ENCODE measurements at places on chromosomes 12 and 14.
A peak's percentile ranks its signal among the peaks of the same experiment; 100 is the strongest.

- DNase-seq = no peak
Measured at GRCh38 chr12:106681210-106681609, 93.3 kb upstream of the RIC8B start.

DNA sequence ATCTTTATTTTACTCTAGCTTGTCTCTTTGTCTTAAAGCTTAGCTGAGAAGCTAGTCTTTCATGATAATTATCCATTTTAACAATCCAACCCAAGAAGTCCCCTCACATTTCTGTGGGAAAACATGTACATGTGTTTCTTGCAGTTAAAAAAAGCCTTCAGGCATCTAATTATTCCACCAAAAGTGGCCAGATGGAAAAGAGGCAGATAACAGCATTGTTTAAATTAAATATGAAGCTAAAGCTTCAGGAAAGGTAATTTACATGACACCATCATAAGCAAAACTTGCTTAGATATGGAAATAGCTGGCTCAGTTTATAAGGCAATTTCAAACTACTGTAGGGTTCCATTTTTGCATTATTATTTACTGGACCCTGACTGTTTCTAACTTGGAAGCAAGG lies 175.4 kb downstream of the UNC79 start:
- no peak for DNase-seq

DNA sequence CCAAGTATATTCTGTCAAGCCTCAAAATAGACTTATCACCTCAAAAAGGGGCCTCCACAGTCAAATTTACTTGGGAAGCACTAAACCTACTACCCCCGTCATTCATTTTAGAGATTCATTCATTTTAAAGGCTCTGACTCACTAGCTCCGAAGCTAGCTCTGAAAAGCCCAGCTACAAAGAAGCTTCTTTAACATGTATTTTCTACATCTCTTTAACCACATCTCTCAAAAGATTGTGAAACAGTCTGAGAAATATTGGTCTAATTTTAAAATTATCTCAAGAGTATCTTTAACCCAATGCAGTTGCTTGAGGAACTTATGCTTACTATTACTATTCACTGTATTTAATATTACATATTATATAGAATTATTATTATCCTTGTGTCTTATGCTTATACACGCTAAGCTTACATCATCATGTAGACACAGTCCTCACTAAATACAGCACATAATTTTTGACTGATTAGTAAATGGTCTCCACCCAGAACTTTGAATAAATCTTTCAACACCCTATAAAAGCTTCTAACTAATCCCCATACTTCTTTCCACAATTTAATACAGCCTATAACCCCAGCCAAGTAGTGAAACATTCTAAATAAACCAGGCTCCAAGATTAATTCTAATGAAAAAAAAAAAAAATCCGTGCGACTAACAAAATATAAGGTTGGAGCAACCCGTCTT lies 7.8 kb downstream of the NT5DC3 start:
- DNase-seq = no peak

- DNase-seq = no peak
Measured at GRCh38 chr12:79375050-79375449, 315.7 kb downstream of the PAWR start.

GRCh38 chr12:3405821-3406220 lies 85.2 kb upstream of the PRMT8 start:
- no peak for DNase-seq

- DNase-seq = no peak
Measured at GRCh38 chr12:115774148-115774895, 503.2 kb downstream of the MED13L start.

DNA sequence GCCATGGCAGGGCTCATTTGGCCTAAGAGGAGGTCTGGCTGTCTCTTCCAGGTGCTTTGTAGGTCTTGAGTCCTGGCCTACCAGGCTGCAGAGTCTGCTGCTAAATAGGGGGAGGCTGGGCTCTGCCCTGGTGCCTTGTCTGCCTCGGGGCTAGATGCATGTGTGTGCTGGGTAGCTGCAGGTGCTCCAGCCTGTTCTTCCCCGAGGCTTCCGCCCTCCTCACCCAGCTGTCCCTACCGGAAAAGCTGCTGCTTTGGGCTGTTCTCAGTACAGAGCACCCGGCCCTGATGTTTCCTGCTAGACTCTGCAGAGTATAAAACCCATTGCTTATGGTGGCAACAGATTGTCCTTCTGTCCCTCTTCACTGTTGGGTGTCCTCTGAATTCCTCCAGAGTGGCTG lies 37.7 kb downstream of the RAB35 start:
- DNase-seq = no peak

GRCh38 chr12:32205731-32206130 lies 99.1 kb downstream of the BICD1 start:
- DNase-seq = no peak

- DNase-seq = peak; percentile 34
Measured at GRCh38 chr14:68088451-68088854, 268.9 kb downstream of the RAD51B start.

GRCh38 chr12:125889742-125890141 lies 824.5 kb downstream of the AACS start:
- no peak for DNase-seq

DNA sequence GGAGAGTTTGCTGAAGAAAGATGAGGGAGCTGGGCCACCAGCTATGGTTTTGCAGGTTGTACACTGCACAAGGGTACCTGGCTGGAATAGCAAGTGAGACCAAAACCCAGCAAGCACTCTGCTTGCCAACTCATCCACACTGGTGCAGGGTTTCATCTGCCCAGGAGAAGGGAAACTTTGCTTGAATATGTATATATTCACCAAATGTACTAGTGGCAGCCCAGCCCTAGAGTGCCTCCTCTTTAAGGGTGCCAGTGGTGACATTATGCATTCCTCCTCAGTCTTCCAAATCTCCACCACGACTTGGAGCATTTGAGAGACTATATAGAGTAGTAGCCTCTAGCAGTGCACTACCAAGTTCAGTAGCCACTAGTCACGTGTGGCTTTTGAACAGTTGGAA lies 136.8 kb downstream of the LLPH start:
- DNase-seq = no peak

- no peak for DNase-seq
Measured at GRCh38 chr12:116881325-116881876, at the start of gene HRK. Gene HRK, minus strand, starts transcription at chr12:116881441. Its CDS starts 134 bp downstream, at chr12:116881307.

DNA sequence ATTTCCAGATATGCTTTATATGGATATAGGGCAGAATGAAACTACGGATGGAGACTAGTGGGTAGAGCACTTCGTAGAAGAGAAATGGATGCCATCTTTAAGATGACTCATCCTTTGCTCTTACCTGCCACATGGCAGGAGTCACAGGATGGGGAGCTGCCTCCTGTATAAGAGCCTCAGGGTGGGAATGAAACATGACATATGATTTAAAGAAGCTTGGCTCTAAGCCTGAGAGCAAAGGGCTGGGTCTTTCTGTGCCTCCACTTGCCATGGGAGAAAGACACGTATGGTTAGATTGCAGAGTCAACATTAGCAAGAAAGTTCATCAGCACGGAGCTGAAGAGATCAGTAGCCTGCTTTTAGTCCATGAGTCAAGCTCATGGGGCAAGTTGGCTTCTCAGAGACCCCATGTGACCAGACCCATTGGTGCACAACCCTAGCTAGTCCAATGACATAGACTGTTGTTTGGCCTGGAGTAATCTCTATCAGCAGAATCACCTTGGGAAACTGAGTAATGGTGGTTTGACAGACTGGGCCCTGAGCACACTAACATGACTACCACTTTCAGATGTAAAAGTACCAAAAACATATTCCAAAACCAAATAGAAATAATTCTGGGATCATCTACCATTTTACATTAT lies 38.1 kb upstream of the IL22 start:
- no peak for DNase-seq

DNA sequence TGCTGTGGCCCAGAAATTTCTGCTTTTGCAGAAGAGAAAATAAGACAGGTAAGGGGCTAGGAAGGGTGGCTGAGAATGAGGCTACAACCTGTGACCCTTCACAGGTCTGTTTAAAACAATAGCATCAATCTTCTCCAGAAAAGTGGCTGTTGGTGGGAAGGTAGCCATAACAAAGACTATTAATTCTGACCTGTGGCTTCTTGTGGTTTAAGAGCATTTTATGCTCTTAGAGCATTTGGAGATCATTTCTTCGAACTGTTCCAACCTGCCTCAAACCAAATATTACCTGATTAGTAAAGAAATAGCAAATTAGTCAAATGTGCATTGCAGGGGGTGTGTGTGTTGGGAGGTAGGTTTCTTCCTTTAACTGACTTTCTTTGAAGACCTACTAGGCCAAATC lies 15.2 kb upstream of the TCP11L2 start:
- DNase-seq = no peak

GRCh38 chr12:53489242-53489864 lies 9.9 kb downstream of the MAP3K12 start:
- DNase-seq = no peak

DNA sequence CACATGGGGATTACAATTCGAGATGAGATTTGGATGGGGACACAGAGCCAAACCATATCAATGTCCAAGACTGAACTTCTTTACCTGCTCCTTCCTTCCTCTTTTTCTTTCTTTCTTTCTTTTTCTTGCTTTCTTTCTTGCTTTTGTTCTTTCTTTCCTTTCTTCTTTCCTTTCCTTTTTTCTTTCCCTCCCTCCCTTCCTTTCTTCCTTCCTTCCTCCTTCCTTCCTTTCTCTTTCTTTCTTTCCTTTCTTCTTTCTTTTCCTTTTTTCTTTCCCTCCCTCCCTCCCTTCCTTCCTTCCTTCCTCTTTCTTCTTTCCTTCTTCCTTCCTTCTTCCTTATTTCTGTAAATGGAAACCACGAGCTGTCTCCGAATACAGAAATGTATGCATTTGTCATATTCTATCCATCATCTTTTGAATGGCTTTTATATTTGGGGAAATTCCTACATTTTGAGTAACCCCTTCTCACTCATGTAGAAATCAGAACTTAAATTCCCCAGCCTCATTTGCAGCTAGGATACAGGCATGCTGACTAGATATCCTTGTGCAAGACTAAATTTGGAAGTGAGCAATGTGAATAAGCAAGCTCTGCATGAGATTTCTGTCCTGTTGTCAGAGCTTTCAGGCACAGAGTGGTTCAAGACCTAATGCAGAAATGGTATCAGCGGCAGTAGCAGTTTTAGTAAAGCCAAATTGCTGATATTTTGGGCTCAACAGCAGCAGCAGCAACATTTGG lies 11.5 kb downstream of the GPR33 start:
- DNase-seq = peak; percentile 4

DNA sequence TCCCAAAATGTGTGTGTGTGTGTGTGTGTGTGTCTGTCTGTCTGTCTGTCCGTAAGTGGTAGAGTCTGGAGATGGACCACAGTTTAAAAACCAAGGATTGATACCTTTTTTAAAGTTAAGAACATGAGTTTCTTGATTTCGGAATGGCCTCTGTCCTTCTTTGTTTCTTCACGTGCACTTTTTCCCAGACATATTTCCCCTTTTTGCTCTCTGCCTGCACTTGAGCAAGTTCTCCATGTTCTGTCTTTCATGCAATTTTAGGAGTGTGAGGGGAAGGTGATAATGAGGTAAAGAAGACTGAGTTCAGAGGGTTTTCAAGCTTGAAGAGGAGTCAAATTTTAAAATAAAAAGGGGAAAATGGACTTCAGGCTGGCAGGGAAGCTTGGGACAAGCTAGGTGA lies 12.7 kb downstream of the OLR1 start:
- no peak for DNase-seq

DNA sequence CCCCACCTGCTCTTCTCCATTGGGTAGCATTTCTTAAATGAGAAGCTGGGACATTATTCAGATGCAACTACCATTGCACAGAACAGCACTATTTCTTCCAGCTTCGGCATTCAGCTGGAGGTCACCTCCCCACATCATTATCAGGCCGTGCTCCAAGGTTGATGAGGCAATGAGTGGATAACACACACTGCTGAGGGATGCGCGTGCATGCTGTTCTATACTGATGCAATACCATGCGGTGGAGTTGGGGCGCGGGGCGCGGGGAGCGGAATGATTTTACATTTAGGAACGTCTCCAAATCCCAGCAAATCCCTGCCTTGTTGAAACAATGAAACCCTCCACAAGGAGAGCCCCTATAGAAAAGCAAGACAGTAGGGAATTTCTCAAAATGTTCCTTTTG lies 283.4 kb downstream of the GRIN2B start:
- no peak for DNase-seq

GRCh38 chr14:23360496-23360895 lies 4.5 kb downstream of the EFS start:
- DNase-seq = no peak

- DNase-seq = no peak
Measured at GRCh38 chr12:128930606-128931005, 77.3 kb downstream of the GLT1D1 start.

GRCh38 chr14:52660325-52660724 lies 35.0 kb downstream of the ERO1A start:
- DNase-seq = no peak

DNA sequence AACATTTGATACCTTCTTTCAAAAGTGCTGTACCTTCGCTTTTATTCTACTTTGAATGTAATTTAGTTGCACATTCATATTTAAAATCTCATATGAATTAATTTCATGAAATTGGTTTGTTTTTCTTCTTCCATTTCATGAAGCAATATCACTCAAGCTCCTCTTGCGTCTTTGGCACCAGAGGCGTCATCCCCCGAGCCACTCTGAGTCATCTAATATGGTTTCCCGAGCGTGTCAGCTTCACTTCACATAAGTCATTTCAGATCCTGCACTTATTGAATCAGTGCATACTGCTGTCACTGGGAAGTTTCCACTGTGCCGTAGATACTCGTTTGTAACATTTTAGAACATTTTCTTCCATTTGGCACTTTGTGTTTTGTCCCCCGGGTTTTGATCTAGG lies 105.6 kb downstream of the SLC25A47 start:
- peak; percentile 62 for DNase-seq

GRCh38 chr14:32693114-32693513 lies 245.6 kb upstream of the NPAS3 start:
- no peak for DNase-seq

DNA sequence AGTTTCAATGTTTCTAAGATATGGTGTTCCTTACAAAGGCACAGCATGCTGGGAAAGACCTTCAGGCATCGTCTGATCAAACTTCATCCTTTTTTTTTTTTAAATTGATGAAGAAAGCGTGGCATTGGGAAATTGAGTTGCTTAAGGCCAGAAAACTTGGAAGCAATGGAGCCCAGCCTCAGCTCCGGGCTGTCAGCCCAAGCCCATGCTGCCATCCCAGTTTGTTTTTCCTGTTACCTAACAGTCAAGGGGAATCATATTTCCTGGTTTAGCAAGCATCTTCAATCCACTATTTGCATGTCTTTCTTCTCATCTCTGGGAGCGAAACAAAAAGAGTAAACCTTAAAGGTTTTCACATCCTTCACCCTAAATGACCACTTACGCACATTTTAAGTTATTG lies 200.2 kb downstream of the CHST11 start:
- DNase-seq = peak; percentile 95

- DNase-seq = no peak
Measured at GRCh38 chr12:100539202-100539601, 34.3 kb upstream of the GAS2L3 start.

- peak; percentile 94 for DNase-seq
Measured at GRCh38 chr12:42696406-42697149, 107.0 kb upstream of the PRICKLE1 start.

Data from fibroblast of gingiva (primary cell).